ENCODE measurements at places on chromosomes 4 and X. TPM values are rescaled to one million over a fixed set of nuclear protein-coding genes. Genes with fewer than 3 reads are reported as not detected.

The PPEF1 gene
- total RNA-seq: not detected

The CT45A3 gene
- not detected for total RNA-seq

The PDZD4 gene
- 0.60 TPM for total RNA-seq

The MAGEB17 gene
- total RNA-seq: not detected

The DAPP1 gene
- total RNA-seq: 39.5 TPM

The CBLL2 gene
- not detected for total RNA-seq

The TSPAN6 gene
- total RNA-seq: not detected

The PDHA1 gene
- total RNA-seq: 127 TPM

The CT45A9 gene
- not detected for total RNA-seq

The MAGEA9B gene
- not detected for total RNA-seq

The GPR173 gene
- total RNA-seq: not detected

DNA sequence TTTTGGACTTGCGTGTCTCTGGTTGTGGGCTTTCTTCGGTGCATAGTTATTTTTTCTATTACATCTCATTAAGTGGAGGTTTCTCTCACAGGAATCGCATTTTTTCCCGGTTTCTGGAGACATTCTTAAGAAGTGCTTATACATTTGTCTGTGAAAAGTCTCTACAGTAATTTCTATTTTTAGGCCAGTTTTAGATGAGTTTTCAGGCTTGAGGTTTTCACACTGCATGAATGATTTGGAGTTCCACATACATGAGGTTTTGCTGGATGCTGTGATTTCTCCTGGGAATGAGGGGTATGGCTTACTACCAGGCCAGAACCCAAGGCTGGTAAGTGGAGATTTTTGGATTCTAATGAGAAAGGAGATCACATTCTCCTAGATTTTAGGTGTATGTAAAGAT lies 422.6 kb upstream of the SLIT2 start:
- no peaks in the 10 kb centered on the region for H3K4me1 ChIP-seq
- H3K27ac ChIP-seq: no peak overlapping the region
- no peak overlapping the region for H3K4me3 ChIP-seq
- H3K36me3 ChIP-seq: no peaks in the 10 kb centered on the region
- no peak for DNase-seq

- no peak overlapping the region for H3K4me3 ChIP-seq
- H3K27ac ChIP-seq: no peak overlapping the region
- no peaks in the 10 kb centered on the region for H3K4me1 ChIP-seq
- no peak for DNase-seq
Measured at GRCh38 chrX:24333371-24333770, 19.5 kb upstream of the SUPT20HL2 start.

DNA sequence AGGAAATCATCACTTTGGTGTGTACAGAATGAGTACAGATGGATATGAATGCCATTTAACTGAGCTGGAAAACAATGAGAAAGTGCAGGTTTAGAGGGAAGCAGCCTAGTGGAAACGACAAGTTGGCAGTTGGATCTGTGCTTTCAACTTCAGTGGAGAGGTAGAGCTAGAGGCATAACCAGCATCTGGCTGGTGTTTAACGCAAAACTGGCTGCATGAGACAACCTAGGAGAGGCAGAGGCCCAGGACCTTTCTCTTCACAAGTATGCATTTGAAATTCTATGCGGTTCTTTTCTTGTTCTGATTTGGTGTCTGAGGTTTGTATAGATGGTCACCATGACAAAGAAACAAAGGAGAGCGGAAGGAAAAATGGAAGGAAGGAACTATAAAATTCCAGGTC lies 63.1 kb downstream of the ANXA5 start:
- no peak overlapping the region for H3K4me3 ChIP-seq
- no peak overlapping the region for H3K27ac ChIP-seq
- no peak for DNase-seq

DNA sequence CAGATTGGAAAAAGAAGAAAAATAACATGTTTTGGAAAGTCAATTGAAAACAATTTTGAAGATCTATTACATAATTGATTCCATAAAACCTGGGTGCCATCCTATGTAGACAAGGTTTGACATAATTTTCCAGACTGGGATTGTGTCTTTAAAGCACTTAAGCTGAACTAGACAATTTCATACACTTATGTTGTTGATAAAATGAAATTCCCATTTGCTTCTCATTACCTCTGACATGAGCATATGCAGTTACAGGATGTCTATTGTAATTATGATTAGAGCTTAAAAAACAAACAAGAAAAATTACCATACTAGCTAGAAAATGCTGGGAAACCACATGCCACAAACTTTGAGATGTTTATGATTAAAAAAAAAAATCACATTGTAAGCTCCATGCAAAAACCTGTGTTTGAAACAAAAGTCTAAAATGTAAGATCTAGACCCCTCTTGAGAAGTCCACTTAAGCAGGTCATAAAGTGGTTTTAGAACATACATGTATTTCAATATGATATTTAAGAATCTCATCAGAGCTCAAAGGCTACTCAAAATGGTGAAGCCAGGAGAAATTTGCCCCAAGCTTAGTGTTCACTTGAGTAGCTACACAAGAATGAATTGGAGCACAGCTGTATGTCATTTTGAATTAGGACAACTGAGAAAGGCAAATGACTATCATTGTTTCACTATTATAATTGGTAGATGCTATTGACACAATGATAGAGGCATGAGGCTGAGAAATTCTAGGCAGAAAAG lies 181.1 kb upstream of the PABPC4L start:
- no peaks in the 10 kb centered on the region for H3K27me3 ChIP-seq
- H3K4me1 ChIP-seq: no peaks in the 10 kb centered on the region
- no peak overlapping the region for H3K27ac ChIP-seq

- peaks cover 11% of the 10 kb centered on the region for H3K36me3 ChIP-seq
- H3K4me3 ChIP-seq: no peak overlapping the region
- no peak for DNase-seq
- H3K27me3 ChIP-seq: no peaks in the 10 kb centered on the region
Measured at GRCh38 chr4:48361012-48361400, 19.7 kb downstream of the SLAIN2 start.

- peaks cover 48% of the 10 kb centered on the region for H3K36me3 ChIP-seq
- H3K4me1 ChIP-seq: peaks cover 60% of the 10 kb centered on the region
- peak overlapping the region; percentile 98 for H3K27ac ChIP-seq
- peak overlapping the region; percentile 97 for H3K4me3 ChIP-seq
- DNase-seq: no peak
Measured at GRCh38 chr4:1721666-1722550, 587 bp downstream of the TACC3 start.

- peak; percentile 29 for DNase-seq
- peaks cover 12% of the 10 kb centered on the region for H3K4me1 ChIP-seq
- peak overlapping the region; percentile 73 for H3K27ac ChIP-seq
- H3K36me3 ChIP-seq: no peaks in the 10 kb centered on the region
Measured at GRCh38 chr4:22515145-22515887, 550 bp downstream of the ADGRA3 start.

- no peak overlapping the region for H3K4me3 ChIP-seq
- H3K27ac ChIP-seq: no peak overlapping the region
- H3K27me3 ChIP-seq: peaks cover 14% of the 10 kb centered on the region
- H3K36me3 ChIP-seq: no peaks in the 10 kb centered on the region
- H3K4me1 ChIP-seq: peaks cover 5% of the 10 kb centered on the region
Measured at GRCh38 chr4:125322366-125322730, 7.6 kb downstream of the FAT4 start.

DNA sequence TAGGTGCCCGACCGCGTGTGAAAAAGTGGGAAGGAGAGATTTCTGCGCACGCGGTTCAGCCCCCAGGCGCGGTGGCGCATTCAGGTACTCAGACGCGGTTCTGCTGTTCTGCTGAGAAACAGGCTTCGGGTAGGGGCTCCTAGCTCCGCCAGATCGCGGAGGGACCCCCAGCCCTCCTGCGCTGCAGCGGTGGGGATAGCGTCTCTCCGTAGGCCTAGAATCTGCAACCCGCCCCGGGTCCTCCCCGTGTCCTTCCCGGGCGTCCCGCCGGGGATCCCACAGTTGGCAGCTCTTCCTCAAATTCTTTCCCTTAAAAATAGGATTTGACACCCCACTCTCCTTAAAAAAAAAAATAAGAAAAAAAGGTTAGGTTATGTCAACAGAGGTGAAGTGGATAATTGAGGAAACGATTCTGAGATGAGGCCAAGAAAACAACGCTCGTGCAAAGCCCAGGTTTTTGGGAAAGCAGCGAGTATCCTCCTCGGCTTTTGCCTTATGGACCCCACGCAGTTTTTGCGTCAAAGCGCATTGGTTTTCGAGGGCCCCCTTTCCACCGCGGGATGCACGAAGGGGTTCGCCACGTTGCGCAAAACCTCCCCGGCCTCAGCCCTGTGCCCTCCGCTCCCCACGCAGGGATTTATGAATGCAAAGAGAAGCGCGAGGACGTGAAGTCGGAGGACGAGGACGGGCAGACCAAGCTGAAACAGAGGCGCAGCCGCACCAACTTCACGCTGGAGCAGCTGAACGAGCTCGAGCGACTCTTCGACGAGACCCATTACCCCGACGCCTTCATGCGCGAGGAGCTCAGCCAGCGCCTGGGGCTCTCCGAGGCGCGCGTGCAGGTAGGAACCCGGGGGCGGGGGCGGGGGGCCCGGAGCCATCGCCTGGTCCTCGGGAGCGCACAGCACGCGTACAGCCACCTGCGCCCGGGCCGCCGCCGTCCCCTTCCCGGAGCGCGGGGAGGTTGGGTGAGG lies 3.7 kb downstream of the SHOX start:
- peaks cover 71% of the 10 kb centered on the region for H3K27me3 ChIP-seq
- H3K4me3 ChIP-seq: no peak overlapping the region
- H3K36me3 ChIP-seq: no peaks in the 10 kb centered on the region
- H3K27ac ChIP-seq: no peak overlapping the region

DNA sequence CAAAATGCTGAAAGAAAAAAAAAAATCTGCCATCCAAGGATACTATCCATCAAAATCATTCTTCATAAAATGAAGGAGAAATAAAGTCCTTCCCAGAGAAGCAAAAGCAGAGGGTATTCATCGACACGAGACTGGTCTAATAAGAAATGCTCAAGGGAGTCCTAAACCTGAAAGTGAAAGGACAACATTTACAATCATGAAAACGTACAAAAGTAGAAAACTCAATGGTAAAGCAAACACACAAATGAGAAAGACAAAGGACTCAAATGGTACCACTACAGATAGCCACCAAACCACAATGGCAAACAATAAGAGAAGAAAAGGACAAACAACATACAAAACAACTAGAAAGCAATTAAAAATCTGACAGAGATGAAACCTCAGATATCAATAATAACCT lies 41.0 kb downstream of the CD99L2 start:
- no peak for DNase-seq
- no peak overlapping the region for H3K27ac ChIP-seq
- H3K4me3 ChIP-seq: no peak overlapping the region
- H3K36me3 ChIP-seq: peaks cover 17% of the 10 kb centered on the region

- no peak overlapping the region for H3K27ac ChIP-seq
- no peaks in the 10 kb centered on the region for H3K36me3 ChIP-seq
Measured at GRCh38 chr4:61162116-61162515, 38.0 kb upstream of the ADGRL3 start.

DNA sequence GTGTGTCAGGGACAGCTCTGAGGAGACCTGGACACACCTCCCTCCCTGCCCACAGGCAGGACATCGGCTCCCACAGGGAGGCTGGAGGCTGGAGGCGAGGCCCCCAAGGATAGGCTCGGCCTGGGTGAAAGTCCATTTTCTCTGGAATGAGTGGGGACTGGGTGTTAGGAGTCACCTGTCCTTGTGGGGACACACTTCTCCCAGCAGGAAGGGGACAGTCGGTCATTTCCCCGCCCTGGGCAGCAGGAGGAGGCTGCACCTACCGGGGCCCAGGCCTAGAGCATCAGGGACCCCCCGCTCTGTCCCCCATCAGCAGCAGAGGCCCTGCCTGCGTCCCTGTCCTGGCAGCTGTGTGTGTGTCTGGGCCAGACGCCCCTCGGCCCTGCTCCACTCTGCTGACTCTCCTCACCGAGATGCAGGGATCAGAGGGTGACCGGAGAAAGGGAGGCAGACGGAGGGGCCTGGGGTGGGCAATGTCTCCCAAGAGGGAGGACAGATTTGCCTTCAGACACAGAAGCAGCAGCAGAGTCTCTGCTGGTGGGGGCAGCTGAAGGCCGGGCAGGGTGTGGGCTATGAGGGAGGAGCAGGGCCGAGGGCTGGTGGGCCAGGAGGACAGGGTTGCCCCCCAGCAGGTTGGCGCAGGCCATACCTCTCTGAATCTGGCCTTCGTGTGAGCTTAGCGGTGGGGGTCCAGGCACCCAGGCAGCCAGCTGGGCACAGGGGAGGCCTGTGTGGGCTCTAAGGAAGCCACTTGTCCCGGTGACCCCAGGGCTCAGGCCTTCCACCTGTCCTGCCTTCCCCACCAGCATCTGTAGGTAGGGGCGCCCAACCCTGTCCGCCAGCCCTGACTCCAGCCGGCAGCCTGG lies 125.7 kb upstream of the NKX1-1 start:
- DNase-seq: no peak
- H3K36me3 ChIP-seq: no peaks in the 10 kb centered on the region
- H3K4me1 ChIP-seq: no peaks in the 10 kb centered on the region
- H3K27me3 ChIP-seq: peaks cover 13% of the 10 kb centered on the region

DNA sequence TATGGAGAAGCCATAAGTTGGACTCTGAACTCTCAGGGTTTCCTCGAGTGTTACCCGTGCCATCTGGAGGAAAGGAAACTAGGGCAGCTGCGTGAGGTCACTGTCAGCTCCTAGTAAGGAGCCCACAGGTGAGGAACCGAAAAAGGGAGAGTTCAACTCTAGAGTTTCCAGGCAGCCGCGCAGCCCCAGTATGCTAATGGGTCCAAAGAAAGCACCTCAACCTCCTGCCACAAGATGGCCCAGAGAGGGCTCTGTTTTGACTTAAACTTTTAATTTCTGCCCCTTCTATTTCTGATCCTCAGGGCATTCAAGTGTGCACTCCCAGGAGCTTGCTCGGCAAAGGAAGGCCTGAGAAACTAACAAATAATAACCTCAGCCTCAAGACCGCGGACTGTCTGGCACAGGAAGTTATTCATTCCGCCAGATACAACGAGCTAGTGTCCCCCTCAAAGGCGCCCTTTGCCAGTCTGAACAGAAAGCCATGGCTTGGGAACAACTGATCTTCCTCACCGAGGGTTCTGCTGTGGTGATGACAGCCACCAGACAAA lies 13.9 kb downstream of the SCARB2 start:
- peaks cover 6% of the 10 kb centered on the region for H3K36me3 ChIP-seq
- no peak overlapping the region for H3K27ac ChIP-seq
- no peak overlapping the region for H3K4me3 ChIP-seq
- no peaks in the 10 kb centered on the region for H3K27me3 ChIP-seq
- H3K4me1 ChIP-seq: peaks cover 33% of the 10 kb centered on the region
- DNase-seq: no peak

Data from activated CD4-positive, alpha-beta T cell treated with anti-CD3 and anti-CD28 coated beads, Interleukin-2, amount 10 ng/mL, durations not matched to agents 7 days and 5 days (primary cell).